ENCODE measurements at places on chromosomes 2 and 18.

DNA sequence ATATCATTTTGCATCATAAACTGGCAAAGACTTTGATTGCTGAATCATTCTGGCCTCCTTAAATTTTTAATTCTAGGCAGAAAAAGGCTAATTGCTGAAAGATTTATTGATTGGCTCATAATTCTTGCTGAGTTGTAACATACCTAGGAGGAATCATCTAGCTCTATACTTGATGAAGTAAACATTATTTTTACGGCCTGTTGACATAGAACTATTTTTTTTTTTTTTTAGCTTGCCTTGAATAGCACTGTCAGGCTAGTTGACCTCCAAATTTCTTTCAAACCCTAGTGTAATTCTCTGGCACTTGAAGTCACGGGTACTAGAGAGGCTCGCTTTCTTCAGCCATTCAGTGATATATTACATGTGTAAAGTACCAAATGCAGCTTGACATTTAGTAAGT, 2.8 kb downstream of the SERPINB12 start:
- no peak for DNase-seq

- DNase-seq = no peak
Measured at GRCh38 chr2:84999553-84999955, 28.6 kb downstream of the KCMF1 start.

DNA sequence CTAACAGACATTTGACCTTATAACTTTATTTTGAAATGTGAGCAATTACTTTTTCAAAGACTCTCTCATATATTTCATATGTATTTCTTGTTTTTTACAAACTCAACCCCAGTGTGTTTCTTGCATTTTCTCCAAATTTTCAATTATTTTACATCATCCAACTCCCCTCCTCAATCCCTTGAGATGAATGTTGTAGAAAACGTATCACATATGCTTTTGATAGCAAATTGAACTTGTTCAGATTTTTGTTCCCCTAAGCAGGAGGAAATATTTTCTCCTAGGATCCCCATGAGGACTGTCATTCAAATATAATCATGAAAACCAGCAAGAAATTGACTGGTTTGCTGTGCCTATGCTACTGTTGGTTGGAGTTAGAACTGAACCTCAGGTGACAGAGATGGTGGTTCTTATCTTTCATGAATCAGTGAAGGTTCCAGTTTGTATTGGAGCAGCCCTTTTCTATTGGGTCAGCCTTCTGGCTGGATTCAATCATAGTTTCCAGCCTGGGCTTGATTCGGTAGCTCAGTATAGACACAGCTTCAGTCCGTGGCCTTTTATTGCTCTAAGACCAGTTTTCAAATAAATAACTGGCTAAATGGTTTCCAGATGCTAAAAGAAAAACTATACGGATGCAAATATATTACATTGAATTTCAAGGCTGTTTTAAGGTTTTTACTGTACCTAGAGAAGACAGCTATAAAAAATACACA, 591.0 kb downstream of the EPHA4 start:
- DNase-seq = no peak

DNA sequence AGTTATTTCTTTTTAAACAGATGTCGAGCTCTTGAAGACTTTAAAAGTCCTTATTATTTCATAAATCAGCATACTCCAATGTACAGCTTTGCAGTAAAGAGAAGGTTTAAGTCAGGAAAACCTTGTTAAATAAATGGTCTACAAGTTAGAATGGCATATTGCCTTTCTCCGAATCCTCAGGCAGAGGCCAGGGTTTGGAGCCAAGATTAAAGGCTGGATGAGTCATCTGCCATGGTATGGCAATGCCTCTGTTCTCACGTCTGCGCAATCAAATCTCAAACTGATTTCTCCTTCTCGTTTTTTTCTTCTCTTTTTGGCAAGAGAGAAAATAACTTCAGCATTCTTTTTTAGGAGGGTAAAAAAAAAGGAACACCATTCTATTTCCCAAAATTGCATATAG, 5.6 kb upstream of the KCNJ3 start:
- no peak for DNase-seq

- DNase-seq = peak; percentile 33
Measured at GRCh38 chr2:101160454-101160853, 9.3 kb upstream of the TBC1D8 start.

DNA sequence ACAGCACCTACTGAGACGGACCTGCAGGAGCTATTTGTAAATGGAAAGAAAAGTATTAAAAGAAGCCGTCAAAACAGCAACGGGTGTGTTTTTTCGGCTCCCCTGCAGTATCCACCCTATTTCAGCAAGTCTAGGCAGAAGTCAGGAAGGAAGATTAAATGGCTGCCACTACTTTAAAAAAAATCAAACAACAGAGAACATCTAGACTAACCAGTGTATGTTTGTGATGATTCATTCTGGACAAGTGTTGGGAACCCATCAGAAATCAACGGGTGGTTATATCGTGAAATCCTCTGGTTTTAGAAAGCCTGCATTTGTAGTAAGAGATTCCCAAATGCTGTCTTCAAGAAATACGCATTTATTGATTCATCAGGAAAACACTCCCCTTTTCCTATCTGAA, 9.0 kb downstream of the PMAIP1 start:
- peak; percentile 40 for DNase-seq
